ENCODE measurements at places on chromosomes 5 and 9. TPM values are rescaled to one million over a fixed set of nuclear protein-coding genes. Genes with fewer than 3 reads are reported as not detected.

MRPS30 gene
- 63.3 TPM for total RNA-seq

ARRDC3 gene
- total RNA-seq = 134 TPM

PCDHGA10 gene
- 4.5 TPM for total RNA-seq

ELAVL2 gene
- 0.93 TPM for total RNA-seq

OLFM1 gene
- total RNA-seq = 4.8 TPM

MCIDAS gene
- total RNA-seq = not detected

IFT74 gene
- 15.3 TPM for total RNA-seq

SLC6A7 gene
- 0.88 TPM for total RNA-seq

SPATA6L gene
- total RNA-seq = 2.5 TPM

SLC28A3 gene
- 1.4 TPM for total RNA-seq

HSD17B3 gene
- 2.5 TPM for total RNA-seq

PRPF4 gene
- total RNA-seq = 27.3 TPM

ALDH1A1 gene
- 563 TPM for total RNA-seq

TRIP13 gene
- total RNA-seq = 9.4 TPM

NIPBL gene
- total RNA-seq = 35.0 TPM

CDX1 gene
- total RNA-seq = 54.6 TPM

REEP2 gene
- 3.2 TPM for total RNA-seq

NTRK2 gene
- 3.4 TPM for total RNA-seq

KCNIP1 gene
- total RNA-seq = 1.5 TPM

Measured in hepatocyte (in vitro differentiated cells).